ENCODE measurements at places on chromosomes 2 and 18.

GRCh38 chr2:26687328-26687727 lies 5.2 kb upstream of the KCNK3 start:
- DNase-seq, result no peak

GRCh38 chr2:223944166-223944702 lies 901 bp downstream of the WDFY1 start:
- no peak for DNase-seq

DNA sequence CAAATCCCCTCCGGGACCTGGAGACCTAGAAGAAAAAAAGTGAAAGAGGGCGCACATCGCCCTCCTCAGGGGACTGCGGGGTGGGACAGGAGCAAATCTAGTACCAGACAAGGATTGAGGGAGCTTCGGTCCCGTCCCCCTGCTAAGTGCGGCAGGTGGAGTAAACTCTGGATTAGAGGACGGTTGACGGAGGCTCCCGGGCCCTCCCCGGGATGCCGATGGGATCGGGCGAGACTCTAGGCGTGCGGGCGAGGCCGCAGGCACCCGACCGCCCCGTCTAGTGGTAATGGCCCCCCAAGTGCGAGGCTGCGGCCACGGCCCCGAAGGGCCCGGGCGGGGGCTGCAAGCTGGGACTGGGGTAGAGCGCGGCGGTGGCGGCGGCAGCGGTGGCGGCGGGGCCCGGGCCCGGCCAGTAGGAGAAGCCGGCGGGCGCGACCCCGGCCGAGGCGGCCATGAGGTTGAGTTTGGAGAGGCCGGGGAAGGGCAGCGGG lies 3.5 kb downstream of the FEV start:
- DNase-seq, result no peak

DNA sequence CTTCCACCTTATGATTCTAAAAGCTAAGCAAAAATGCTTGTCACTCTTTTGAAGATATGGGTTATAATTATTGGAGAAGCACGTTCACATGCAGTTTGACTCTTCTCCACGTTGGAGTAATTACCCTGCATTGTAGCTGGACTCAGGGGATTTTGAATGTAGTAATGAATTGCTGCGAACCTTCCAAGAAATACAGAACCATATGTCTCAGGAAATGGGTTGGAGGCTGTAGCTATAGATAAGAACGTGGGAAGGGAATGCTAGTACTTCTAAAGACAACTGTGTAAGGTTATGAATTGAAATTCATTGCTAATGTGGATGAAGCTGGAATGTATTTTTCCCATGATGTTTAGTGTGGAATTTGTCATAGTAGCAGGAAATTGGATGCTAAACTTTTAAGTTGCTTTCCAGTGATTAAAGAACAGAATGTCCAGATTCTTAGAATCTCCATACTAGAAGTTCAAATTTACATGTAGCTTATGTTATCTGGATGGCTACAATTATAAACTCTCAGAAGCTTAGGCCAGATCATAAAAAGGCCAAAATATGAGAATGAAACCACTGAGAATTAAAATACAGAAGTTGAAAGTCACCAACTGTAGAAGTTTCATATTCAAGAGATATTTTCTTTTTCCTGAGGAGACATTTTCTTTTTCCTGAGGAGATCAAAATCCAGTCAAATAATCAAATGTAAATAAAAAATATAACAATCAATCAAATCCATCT lies 27.3 kb upstream of the SPOPL start:
- DNase-seq, result peak; percentile 22

- DNase-seq, result no peak
These were observed 2.9 kb upstream of the GGCX start for GRCh38 chr2:85564144-85564563.

DNA sequence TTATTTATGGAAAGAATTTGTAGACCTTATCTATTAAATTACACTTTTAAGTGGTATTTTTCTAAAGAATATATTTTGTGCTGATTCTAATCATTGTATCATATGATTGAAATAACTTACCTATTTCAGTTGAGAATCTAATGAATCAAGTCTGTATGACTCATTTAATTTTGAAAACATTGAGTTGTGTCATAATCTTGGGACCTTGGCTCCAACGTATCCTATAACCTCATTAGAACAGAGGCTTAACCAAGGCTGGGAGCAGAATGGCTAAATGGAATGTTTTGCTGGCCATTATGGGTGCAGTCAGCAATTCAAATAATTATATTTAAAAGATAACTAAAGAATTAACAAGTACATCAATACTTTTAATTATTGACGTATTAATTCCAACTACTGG lies 19.6 kb upstream of the GULP1 start:
- DNase-seq, result no peak

GRCh38 chr18:25058521-25058920 lies 293.4 kb downstream of the ZNF521 start:
- DNase-seq, result no peak

GRCh38 chr18:33820517-33821371 lies 242.7 kb downstream of the ASXL3 start:
- no peak for DNase-seq

DNA sequence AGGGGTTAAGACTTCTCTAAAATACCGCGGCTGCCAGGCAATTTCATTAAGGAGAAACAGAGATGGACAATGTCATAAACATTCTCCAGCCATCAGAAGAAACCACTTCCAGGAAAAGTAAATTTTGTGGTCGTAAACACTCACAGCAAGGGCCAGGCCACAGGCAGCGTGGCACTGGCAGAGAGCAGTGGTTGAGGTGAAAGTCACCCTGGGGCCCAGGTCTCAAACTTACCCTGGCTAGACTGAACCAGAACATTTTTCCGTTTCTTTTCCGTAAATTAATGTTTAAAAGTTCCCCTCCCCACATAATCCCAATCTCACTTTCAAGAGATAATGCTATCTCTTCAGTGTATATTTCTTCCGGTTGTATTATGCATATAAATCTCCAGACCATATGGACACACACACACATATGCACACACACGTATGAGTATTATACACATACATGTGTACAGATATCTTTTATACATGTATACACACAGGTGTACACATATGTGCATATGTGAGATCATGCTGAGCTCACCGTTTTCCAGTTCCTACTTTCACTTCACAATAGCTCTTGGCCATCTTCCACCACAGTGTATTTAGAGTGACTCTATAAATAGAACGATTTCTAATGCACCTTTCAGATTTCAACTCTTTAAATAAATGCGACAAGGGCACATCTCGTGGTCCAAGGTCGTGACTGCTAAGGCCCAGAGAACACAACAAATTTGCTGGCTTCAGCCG lies 90.1 kb downstream of the MALT1 start:
- no peak for DNase-seq

DNA sequence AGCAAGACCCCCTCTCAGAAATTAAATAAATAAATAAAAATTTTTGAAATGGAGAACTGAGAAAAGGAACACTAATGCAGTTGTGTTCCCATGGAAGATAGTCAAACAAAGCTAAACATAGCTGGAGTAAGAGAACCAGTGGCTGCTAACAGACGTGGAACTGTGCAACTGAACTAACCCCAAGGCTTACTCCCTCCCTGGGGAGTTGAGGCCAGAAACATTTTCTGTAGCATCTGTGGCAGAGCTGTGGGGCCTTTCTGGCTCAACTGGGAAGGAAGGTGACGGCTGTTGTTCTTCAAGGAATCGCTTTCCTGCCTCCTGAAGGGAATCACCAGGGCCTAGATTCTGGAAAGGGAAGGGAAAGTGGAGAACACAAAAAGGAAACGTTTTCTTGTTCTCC lies 53.9 kb upstream of the B3GNT2 start:
- DNase-seq, result no peak

- DNase-seq, result no peak
These were observed 106.5 kb downstream of the SMC6 start for GRCh38 chr2:17646838-17647701.

- no peak for DNase-seq
These were observed 367.2 kb downstream of the MTX2 start for GRCh38 chr2:176636401-176636800.

- no peak for DNase-seq
These were observed 6.6 kb upstream of the PTMA start for GRCh38 chr2:231701456-231702373.

GRCh38 chr2:25219621-25220020 lies 51.2 kb upstream of the POMC start:
- DNase-seq, result no peak

DNA sequence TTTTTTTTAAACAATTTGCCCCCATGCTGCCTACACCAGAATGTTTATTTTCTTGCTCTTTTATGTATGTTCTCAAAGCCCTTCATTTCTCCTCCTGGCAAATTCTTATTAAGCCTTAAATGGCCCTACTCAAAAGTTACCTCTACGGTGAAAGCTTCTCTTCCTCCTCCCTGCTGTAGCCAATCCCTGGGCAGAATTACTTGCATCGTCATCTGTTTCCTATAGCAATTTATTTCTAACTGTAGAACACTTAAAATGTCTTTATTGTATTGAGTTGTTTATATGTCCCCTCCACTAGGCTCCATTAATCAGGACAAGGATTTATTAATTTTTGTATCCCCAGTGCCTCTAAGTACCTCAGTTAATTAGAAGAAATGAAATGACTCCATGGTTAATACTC lies 2.5 kb upstream of the RAD51AP2 start:
- DNase-seq, result no peak

Measured in brain microvascular endothelial cell (primary cell).